Stimulated activated CD4-positive, alpha-beta T cell treated with anti-CD3 and anti-CD28 coated beads, Interleukin-15, amount 100 ng/mL, for 1 hour (primary cell): ENCODE measurements at places on chromosomes 3 and 15.
A peak's percentile ranks its signal among the peaks of the same experiment; 100 is the strongest.

DNA sequence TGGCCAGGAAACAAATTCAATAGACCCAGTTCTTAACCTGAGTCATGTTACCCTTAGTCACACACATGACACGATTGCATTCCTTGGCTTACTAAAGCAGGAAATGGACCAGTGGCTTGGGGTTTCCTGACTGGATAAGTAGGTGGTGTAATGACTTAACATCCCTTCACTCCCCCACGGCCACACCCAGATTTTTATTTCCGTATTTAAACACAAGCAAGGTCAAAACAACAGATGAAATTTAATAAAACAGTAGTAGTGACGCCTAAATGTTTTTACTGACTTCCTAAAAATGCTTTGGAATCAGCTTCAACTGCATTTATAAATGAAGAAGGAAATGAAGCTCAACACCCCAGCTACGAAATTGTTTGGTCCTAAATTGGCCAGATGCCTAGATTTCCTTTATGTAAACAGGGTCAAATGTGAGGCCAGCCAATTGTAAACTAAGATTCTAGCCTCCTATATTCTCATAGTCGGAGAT, 324.3 kb downstream of the CHST2 start:
- DNase-seq, result no peak

DNA sequence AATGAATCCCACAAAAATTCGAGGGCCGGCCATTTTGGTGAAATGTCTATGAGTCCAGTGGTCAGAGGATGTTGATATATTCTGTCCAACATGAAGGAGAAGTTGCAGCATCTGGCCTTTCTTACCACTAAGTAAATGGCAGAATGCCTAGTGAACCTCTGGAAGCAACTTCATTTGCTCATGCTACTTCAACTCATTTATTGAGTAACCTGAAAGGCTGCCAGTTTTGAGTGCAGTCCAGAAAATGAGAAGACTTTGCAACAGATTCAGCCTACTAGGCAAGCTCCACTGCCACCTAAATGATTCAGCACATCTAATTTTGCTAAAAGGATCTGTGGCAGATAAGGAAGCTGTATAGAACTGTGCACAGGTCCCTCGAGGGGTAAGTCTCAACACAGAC, 265.0 kb downstream of the OPA1 start:
- DNase-seq, result no peak

DNA sequence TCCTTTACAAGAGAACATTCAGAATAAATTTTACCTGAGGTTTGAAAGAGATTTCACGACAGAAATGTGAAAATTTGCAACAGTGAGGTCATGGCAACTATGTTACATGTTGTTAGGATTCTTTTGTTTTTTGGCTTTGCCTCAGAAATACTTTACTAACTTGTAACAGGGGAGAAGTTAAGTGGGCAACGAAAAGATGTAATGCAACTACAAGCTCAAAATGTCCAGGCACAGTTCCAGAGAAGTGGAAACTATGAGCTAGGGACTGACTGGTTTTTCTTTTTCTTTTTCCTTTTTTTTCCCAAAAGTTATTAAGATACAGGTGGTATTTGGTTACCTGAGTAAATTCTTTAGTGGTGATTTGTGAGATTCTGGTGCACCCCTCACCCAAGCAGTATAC, 111.5 kb upstream of the PPP2R3A start:
- no peak for DNase-seq

- no peak for DNase-seq
These were observed 106.7 kb downstream of the RYK start for GRCh38 chr3:134143828-134144401.

DNA sequence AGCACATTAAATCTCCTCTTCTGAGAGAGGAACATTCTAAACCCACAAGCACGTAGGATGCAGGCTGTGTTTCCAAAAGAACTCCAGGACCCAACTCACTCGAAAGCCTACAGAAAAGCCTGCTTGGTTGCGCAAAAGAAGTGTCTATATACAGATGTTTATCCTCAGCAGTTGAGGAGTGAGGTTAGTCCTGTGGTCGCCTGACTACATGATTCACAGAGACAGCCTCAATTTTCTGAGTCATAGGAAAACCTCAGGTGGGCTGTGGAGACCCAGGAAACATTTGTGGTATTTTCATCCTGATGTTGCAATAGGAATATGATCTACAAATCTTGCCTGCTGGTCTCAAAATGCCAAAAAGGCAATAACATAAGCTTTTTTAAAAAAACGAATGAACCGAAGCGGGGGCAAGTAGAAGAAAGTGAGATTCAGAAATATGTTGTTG, 183.8 kb upstream of the THRB start:
- no peak for DNase-seq

GRCh38 chr15:79115986-79116665, 25.5 kb upstream of the RASGRF1 start:
- DNase-seq, result no peak

DNA sequence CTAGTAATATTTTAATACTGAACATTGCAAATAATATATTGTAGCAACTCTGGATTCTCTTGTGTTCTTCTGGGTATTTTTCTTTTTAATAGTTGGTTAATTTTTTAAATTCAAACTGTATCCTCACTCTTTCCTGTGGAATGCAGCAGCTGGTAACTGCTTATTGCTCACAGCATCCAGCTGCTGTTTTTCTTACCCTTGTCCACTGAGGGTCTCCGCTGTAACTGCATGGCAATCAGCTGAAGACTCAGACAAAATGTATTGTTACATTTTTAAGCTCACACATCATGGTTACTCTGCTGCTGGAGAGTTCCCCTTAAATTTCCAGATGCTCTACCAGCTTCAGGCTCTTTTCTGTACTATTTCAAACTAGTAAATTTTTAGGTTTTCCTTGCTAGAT, 227.6 kb downstream of the MBNL1 start:
- DNase-seq, result no peak

DNA sequence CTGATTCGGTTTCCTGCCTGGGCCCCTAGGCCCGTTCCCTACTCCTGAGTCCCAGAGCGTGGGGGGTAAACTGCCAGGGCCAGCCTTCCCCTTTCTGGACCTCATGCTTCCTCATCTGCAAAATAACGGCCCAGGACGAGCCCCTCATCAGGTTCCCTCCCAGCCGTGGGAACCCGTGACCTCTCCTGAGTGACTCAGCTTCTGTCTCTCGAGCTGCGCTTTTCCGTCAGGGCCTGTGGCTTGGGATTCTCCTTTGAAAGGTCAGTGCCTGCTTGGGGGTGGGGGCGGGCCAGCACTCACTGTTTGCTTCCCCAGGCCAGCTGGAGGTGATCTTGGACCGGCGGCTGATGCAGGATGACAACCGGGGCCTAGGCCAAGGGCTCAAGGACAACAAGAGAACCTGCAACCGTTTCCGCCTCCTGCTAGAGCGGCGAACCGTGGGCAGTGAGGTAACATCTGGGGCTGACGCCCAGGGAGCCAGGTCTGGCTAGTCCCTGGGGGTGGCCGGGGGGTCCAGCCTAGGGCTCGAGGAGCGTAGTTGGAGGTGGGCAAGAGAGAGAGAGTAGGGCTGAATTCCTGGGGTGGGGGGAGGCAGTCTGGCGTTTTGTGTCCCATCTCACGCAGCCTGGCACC, 12.8 kb downstream of the MAN2A2 start:
- no peak for DNase-seq

DNA sequence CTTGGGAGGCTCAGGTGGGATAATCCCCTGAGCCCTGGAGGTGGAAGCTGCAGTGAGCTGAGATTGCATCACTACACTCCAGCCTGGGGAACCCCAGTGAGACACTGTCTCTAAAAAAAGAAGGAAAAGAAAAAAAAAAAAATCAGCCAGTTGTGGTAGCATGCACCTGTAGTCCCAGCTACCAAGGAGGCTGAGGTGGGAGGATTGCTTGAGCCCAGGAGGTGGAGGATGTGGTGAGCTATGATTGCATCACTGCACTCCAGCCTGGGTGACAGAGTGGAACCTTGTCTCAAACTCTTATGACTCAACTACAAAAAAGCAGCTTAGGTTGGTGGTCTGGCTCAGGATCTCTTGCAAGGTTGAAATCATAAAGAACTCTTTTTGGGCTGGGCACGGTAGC, 19.3 kb upstream of the GPX1 start:
- peak; percentile 6 for DNase-seq
